Prostate gland (tissue), 2 donors: ENCODE measurements at places on chromosomes 6 and 20.

- H3K4me3 ChIP-seq = no peak overlapping the region
- H3K36me3 ChIP-seq = no peaks in the 10 kb centered on the region
- DNase-seq = no peak
- H3K4me1 ChIP-seq = no peaks in the 10 kb centered on the region
- no peak overlapping the region for H3K27ac ChIP-seq
- no peaks in the 10 kb centered on the region for H3K27me3 ChIP-seq
Observed at GRCh38 chr6:52834481-52834880, 6.1 kb downstream of the GSTA5 start.

DNA sequence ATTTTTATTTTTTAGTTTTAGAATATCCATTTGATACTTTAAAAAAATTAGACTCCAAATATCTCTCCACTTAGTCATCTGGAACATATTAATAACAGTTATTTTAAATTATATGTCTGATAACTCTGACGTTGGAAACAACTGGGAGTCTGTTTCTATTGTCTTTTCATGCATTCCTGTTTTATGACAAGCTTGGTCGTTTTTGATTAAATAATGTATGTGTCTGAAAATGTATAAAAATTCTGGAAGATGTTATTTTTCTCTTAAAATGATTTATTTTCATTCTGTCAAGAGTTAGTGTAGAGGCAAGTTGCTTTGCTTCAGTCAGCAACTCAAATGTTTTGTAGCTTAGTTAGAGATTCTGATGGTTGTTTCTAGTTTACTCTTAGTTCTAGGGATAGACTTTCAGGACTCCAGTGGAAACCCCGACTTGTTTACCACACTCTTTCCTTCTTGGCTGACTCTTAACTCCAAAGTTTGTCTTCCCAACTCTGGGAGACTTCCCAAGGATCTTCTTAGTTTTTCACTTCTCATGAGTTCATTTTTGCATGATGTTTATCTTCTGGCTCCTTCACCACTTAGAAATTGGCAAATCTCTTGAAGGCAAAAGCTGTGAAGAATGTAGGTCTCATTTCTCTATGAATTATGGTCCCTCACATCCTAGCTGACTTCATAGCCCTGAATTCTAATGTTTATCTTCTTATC lies 190.9 kb downstream of the LAMA2 start:
- H3K4me3 ChIP-seq = no peak overlapping the region
- no peak overlapping the region for H3K27ac ChIP-seq
- no peaks in the 10 kb centered on the region for H3K36me3 ChIP-seq

- DNase-seq = no peak
- no peaks in the 10 kb centered on the region for H3K27me3 ChIP-seq
- H3K36me3 ChIP-seq = no peaks in the 10 kb centered on the region
- H3K27ac ChIP-seq = no peak overlapping the region
- H3K4me1 ChIP-seq = no peaks in the 10 kb centered on the region
Observed at GRCh38 chr20:48835390-48835789, 7.6 kb upstream of the PREX1 start.

DNA sequence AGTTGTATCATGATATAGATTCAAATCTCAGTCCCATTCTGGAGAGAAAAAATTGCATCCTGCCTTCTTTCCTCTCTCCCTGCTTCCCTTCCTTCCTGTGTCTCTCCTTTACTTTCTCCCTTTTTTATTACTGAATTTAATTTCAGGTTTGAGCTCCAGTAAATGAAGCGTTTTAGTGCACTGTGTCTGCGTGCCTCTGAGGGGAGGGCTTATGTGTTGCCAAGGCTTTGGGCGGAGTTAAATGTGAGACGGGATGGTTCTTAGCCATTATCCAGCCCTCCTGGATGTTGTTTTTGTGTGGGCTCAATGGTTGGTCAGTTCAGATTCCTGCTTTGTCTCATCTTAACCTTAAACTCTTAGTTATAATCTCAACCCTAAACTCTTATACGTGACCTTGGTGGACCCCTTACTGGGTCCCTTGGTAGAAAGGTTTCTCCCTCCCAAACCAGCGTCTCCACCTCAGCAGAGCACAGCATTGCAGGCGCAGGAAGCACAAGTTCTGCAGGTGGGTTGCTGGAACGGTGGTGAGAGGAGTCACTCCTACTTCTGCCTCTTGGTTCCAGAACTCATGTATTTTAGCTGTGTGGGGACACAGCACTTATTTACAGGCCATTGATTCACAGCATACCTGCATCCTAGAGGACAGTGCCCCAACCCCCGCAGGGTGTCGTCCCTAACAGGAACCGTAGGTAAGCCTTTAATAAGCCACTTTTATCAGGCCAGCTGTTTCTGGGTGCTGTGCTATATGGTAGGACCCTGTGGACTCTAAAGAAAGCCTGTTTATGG lies 68.5 kb downstream of the DNAH8 start:
- no peak overlapping the region for H3K4me3 ChIP-seq
- H3K27me3 ChIP-seq = no peaks in the 10 kb centered on the region
- H3K4me1 ChIP-seq = no peaks in the 10 kb centered on the region
- H3K36me3 ChIP-seq = no peaks in the 10 kb centered on the region
- H3K27ac ChIP-seq = no peak overlapping the region

DNA sequence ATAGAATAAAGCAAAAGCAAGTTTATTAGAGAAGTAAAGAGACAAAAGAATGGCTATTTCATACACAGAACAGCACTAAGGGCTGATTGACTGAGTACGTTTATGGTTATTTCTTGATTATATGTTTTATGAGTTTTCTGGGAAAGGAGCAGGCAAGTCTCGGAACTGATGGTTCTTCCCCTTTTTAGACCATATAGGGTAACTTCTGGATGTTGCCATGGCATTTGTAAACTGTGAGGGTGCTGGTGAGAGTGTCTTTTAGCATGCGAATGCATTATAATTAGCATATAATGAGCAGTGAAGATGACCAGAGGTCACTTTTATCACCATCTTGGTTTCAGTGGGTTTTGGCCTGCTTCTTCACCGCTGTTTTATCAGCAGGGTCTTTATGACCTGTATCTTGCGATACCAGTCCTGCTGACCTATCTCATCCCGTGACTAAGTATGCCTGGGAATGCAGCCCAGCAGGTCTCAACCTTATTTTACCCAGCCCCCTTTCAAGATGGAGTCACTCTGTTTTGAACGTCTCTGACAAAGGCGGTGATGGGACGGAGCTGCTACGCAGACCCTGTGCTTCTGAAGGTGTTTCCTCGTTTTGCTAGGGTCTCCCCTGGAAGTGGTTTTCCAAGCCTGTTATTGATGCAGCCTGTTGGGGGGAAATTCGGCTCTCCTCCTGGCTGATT lies 45.4 kb upstream of the BMP6 start:
- no peak overlapping the region for H3K27ac ChIP-seq
- H3K4me3 ChIP-seq = no peak overlapping the region
- H3K36me3 ChIP-seq = no peaks in the 10 kb centered on the region
- H3K27me3 ChIP-seq = no peaks in the 10 kb centered on the region
